NCI-H2107 (cell line): ENCODE measurements at places on chromosomes 7 and 10.

DNA sequence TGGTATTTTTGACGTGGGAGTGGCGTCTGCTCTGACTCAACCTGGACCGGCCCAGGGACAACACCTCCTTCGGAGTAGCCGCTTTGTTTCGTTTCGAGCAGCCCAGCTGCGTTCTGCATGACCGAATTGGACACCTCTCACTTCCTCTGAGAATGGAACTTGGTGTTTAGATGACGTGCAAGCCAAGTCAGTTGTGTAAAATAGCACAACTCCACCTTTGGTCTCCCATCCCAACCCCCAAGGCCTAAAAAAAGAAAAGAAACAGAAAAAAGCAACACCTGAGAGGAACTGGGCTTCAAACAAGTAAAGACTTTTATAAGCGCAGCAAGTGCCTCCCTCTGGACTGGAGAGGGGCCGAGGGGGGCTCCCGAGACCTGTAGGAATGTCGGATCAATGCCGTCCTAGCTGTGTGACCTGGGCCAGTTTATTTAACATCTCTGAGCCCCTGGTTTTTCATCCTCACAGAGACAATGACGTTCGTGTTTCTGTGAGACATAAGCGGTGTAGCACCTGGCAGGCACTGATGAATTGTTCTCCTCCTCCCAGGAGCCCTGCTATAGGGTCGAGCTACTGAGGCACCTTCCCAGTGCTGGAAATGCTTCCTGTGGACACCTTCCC is 52.0 kb upstream of the SMNDC1 start:
- DNase-seq: no peak

DNA sequence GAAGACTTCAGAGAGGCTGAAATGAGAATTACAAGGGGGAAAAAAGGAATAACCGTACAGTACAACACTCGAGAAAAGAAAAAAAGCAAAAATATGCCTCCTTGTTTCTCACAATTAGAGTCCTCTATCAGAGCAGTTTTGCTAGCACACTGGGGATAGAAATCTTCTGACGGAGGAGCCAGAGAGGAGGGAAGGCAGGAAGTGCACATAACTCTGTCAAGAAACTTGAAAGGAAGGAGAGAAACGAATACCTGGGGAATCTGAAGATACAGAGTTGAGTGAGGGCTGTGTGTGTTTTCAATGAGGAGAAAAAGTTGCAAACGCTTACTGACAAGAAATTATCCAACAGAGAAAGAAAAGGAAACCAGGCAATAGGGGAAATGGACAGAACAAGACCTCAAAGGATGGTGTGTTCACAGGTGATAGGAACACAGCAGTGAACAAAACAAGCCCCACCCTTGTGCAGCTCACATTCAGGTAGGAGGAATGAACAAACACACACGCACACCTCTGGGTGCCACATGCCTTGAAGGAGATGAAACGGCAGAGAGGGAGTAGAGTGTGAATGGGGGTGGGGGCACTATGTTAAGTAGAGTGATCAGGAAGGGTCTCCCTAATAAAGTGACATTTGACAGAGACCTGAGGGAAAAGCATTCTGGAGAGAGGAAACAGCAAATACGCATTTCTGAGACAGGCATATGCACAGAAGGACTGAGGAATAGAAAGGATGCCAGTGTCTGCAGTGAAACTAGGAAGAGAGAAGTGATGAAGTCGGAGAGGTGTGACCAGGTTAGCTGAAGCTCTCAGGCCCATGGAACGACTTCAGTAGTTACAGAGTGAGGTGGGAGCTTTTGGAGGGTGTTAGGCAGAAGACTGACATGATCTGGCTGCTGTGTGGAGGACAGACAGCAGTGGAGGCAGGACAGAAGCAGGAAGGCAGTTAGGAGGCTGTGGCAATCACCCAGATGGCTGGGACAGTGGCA is 46.7 kb upstream of the SPOCK2 start:
- no peak for DNase-seq

- DNase-seq: no peak
Measured at GRCh38 chr7:142478479-142479220, 220.8 kb upstream of the PRSS58 start.

- DNase-seq: no peak
Measured at GRCh38 chr7:36787933-36788378, 63.7 kb upstream of the AOAH start.

DNA sequence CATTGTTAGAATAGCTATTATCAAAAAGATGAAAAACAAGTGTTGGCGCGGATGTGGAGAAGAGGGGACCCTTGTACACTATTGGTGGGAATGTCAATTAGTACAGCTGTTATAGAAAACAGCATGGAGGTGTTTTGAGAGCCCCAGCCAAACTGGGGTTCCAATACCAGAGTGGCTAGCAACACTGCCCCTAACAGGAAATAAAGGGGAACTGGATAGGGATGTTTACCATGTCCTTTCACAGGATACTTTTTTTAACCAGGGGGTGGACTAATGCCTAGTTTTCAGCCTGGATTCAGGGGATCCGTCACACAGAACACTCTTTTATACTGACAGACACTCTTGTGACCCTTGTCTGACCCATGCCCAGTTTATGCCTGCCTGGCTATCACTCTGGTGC is 6.9 kb upstream of the GSTK1 start:
- no peak for DNase-seq

- DNase-seq: no peak
Measured at GRCh38 chr7:26198781-26199169, 1.8 kb downstream of the HNRNPA2B1 start.

- no peak for DNase-seq
Measured at GRCh38 chr7:124536156-124536762, 229.3 kb downstream of the GPR37 start.

DNA sequence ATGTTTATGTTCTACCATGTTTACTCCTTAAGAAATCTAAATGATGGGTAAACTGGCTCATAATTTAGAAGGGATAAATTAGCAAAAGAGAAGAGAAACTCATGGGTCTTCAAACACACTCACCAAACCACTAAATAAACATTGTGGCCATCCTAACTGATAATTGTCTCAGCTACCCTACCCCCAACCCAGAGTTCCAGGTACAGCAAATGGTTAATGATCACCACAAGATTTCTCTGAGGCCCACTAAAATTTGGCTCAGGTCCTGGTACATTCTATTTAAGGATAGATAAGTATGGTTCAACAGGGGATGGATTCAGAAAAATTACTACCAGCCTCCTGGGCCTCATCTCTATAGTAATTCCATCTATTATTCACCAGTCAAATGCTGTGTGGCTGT is 21.4 kb downstream of the SLC25A13 start:
- no peak for DNase-seq

GRCh38 chr7:131591687-131592319 is 35.4 kb upstream of the PODXL start:
- no peak for DNase-seq

- DNase-seq: no peak
Measured at GRCh38 chr10:15863733-15864132, 3.4 kb upstream of the MINDY3 start.

DNA sequence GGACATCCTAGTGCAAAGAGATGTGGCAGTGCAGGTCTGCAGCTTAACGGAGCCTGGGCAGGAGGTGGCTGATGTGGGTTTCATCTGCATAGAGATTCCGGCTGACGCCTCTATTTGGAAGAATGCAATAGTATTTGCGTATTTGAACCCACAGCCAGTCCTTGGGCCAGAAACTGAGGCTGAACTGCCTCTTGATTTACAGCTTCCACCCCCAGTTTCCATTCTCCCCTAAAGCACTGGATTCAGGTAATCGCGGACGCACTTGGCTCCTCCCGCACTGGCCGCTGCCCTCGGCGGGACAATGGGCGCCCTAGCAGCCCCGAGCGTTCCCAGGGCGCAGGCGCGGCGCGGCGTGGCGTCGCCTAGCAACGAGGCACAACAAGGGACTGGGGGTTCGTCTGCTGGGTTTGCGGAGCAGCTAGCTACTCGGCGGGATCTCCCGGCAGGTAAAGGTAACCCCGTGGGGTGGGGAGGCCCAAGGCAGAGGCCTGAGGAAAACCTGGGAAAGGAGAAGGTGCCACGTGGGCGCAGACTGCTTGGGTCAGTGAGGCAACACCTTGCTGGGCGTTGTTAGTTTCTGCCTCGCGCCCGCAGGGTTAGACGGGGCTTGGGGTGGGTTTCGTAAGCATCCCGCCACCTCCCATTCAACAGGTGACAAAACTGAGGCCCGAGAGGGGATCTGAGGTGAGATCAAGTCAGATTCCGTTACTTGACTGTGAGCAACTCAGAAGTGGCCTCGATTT is at the start of gene ARMC3:
TSS of gene ARMC3 (plus strand) at position 393 of the 743 bp plus-strand sequence. CDS start 3,944 bp downstream, outside the sequence.
- DNase-seq: no peak

- no peak for DNase-seq
Measured at GRCh38 chr7:101707587-101707986, 78.5 kb upstream of the MYL10 start.

DNA sequence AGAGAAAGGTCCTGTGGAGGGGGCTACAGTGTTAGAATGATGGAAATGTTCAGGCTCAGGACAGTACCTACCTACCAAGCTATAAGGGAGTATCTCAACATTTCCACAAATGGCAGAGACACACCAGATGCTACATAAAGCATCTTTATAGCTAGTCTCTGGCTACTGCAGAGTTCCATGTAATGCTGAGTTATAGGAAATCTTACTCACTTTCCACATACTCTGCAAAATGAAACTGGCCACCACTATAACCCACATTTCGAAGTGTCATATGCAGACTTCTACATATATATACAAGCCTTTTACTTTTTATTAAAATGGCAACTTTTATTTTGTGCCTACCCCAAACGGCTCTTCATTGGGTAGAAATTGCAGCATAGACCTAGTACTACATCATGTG is 85.5 kb downstream of the FAS start:
- no peak for DNase-seq

- no peak for DNase-seq
Measured at GRCh38 chr10:71219918-71220688, 7.7 kb downstream of the UNC5B start.

DNA sequence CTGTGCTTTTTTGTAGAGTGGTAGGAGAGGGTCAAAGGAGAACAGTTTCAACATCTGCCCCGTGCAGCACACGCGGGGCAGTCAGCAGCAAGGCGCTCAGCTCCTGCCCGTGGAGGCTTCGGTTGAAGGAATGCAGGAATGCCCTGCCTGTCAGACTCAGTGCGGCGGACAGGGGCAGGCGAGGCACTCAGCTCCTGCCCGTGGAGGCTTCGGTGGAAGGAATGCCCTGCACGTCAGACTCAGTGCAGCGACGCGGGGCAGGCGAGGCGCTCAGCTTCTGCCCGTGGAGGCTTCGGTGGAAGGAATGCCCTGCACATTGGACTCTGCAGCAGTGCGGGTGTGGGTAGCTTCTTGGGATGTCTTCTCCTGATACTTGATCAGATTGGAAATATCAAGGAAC is 37.0 kb downstream of the PPP2R2D start:
- no peak for DNase-seq

DNA sequence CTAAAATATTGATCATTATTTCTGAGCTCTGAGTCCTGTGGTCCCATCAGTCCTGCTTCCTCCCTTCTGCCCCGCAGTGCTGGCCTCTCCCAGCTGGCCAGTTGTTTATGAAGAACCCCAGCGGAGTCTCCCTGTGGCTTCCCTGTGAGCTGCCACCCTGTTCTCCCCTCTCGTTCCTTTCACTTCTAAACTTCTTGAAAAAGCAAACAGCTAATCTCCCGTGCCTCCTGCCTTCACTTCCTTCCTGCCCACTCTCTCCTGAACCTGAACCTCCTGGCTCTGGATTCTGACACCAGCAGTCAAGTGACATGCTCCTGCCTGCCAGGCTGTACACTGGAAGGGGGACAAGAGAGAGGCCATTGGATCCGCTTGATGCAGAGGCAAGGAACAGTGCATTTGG is 63.7 kb upstream of the ZPBP start:
- DNase-seq: no peak

- no peak for DNase-seq
Measured at GRCh38 chr7:112963634-112964033, 123.0 kb downstream of the GPR85 start.

DNA sequence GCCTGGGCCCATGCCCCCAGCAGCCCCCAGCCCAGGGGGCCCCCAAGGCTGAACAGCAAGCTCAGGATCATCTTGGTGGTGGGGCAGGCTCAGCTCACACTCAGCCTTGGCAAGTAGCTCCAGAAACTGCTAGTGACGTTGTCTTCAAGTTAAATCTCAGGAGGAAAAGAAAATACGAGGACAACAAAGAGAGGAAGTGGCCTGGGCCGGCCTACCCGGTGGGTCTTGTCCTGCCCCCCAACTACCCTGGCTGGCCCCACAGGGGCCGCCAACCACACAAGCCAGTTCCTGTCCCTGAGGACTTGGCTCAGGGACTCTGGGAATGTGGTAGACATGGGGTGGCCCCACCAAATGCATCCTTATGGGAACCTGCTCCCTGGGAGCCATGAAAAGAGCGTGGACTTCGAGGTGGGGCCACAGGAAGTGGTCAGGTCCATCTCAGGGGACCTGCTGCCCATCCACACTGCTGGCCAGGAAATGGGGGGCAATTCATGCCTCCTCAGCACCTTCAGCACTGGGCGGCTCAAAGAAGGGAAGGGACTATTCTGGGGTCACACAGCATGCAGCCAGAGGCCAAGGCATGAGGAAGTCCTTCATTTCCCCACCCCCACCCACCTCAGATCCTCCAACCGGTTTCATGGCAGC is at the start of gene MMRN2:
TSS of gene MMRN2 (minus strand) at position 145 of the 645 bp plus-strand sequence. CDS start at position 71, 74 bp downstream.
- DNase-seq: no peak
